ENCODE measurements at places on chromosomes 11 and 22. TPM values are rescaled to one million over a fixed set of nuclear protein-coding genes. Genes with fewer than 3 reads are reported as not detected.

DNA sequence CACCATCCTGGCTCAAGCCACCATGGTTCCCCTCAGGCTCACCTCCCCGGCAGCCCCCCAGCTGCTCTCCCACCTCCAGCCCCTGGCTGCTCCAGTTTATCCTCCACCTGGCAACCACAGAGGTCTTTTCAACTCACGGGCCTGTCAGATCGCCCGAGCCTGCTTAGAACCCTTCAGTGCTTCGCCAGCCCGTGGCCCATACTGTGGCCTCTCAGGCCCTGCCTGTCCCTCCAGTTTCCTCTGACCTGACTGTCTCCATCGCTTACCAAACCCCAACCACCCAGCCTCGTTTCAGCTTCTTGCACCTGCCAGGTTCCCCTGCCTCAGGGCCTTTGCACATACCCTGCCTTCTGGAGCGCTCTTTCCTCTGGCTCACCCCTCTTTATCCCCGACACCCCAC is 6.9 kb downstream of the KCNC1 start:
- no peak overlapping the region for H3K4me3 ChIP-seq
- no peaks in the 10 kb centered on the region for H3K36me3 ChIP-seq
- no peak for DNase-seq
- no peaks in the 10 kb centered on the region for H3K4me1 ChIP-seq
- H3K27me3 ChIP-seq: no peaks in the 10 kb centered on the region
- H3K27ac ChIP-seq: no peak overlapping the region

GRCh38 chr11:20158597-20159257 is 1.5 kb downstream of the DBX1 start:
- peak; percentile 33 for DNase-seq
- H3K27ac ChIP-seq: no peak overlapping the region
- peaks cover 94% of the 10 kb centered on the region for H3K27me3 ChIP-seq
- H3K4me3 ChIP-seq: no peak overlapping the region
- H3K4me1 ChIP-seq: no peaks in the 10 kb centered on the region
- no peaks in the 10 kb centered on the region for H3K36me3 ChIP-seq

The ATP5MG gene
- total RNA-seq: 334 TPM

- no peak for DNase-seq
- no peaks in the 10 kb centered on the region for H3K27me3 ChIP-seq
- H3K4me3 ChIP-seq: no peak overlapping the region
- H3K36me3 ChIP-seq: no peaks in the 10 kb centered on the region
- peaks cover 16% of the 10 kb centered on the region for H3K4me1 ChIP-seq
- no peak overlapping the region for H3K27ac ChIP-seq
Measured at GRCh38 chr22:30392661-30393321, 4.0 kb upstream of the SEC14L2 start.

DNA sequence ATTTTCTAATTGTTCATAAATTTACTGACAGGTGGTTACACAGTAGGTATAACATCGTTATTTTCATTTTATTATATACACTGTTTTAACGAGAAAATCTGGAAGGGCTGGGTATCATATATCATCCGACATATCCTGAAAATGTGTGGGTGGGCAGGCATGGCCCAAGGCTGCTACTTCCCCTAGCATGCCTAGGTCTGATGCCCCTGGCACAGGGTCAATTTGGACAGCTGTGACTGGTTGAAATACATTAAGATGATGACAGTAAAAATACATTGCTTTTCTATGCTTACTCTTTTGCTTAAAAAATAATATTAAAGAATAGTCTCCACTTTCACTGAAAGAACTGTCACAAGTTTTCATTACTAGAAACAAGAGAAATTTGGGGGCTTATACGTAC is 908.8 kb downstream of the OPCML start:
- H3K4me1 ChIP-seq: no peaks in the 10 kb centered on the region
- no peak overlapping the region for H3K27ac ChIP-seq
- no peak for DNase-seq
- H3K36me3 ChIP-seq: no peaks in the 10 kb centered on the region
- no peak overlapping the region for H3K4me3 ChIP-seq
- peaks cover 17% of the 10 kb centered on the region for H3K27me3 ChIP-seq

DNA sequence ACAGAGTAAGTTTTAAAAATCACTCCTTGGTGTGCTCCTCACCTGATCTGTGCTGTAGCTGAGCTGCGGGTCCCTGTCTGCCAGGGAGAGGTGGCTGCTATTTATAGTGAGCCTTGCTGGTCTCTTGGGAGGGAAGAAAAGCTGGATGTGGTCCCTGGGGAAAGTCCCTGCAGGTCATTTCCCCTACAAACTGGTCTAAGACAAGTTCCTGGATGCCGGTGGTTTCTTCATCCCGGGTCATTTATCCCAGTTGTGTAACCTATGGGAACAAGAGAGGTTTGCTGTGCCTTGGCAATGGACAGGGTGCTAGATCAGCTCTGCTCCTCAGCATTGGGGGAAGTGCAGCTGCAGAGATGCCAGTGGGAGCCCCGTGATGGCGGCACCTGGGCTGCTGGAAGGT is at the start of gene SAA2:
SAA2 (minus strand) TSS at position 108 of the 400 bp plus-strand sequence. CDS start 657 bp downstream, outside the sequence.
- no peak within 1 kb of the TSS for H3K4me3 ChIP-seq
- H3K27me3 ChIP-seq: no peaks in the 10 kb centered on the region
- H3K4me1 ChIP-seq: no peaks in the 10 kb centered on the region

GRCh38 chr22:29629903-29630516 is 26.6 kb downstream of the NF2 start:
- H3K4me1 ChIP-seq: peaks cover 17% of the 10 kb centered on the region
- no peaks in the 10 kb centered on the region for H3K36me3 ChIP-seq
- H3K27me3 ChIP-seq: no peaks in the 10 kb centered on the region
- no peak overlapping the region for H3K27ac ChIP-seq
- DNase-seq: no peak

GRCh38 chr22:31491218-31491962 is 1.7 kb upstream of the EIF4ENIF1 start:
- H3K36me3 ChIP-seq: peaks cover 20% of the 10 kb centered on the region
- no peaks in the 10 kb centered on the region for H3K27me3 ChIP-seq
- H3K4me3 ChIP-seq: peak overlapping the region; percentile 73
- peaks cover 18% of the 10 kb centered on the region for H3K4me1 ChIP-seq

- H3K4me3 ChIP-seq: no peak overlapping the region
- no peaks in the 10 kb centered on the region for H3K27me3 ChIP-seq
- H3K27ac ChIP-seq: no peak overlapping the region
- no peaks in the 10 kb centered on the region for H3K4me1 ChIP-seq
- DNase-seq: no peak
Measured at GRCh38 chr22:44604455-44604854, 97.5 kb upstream of the PRR5 start.

- H3K27me3 ChIP-seq: peaks cover 8% of the 10 kb centered on the region
- DNase-seq: no peak
- H3K4me1 ChIP-seq: no peaks in the 10 kb centered on the region
Measured at GRCh38 chr22:48021991-48022401, 1259.5 kb downstream of the TBC1D22A start.

DNA sequence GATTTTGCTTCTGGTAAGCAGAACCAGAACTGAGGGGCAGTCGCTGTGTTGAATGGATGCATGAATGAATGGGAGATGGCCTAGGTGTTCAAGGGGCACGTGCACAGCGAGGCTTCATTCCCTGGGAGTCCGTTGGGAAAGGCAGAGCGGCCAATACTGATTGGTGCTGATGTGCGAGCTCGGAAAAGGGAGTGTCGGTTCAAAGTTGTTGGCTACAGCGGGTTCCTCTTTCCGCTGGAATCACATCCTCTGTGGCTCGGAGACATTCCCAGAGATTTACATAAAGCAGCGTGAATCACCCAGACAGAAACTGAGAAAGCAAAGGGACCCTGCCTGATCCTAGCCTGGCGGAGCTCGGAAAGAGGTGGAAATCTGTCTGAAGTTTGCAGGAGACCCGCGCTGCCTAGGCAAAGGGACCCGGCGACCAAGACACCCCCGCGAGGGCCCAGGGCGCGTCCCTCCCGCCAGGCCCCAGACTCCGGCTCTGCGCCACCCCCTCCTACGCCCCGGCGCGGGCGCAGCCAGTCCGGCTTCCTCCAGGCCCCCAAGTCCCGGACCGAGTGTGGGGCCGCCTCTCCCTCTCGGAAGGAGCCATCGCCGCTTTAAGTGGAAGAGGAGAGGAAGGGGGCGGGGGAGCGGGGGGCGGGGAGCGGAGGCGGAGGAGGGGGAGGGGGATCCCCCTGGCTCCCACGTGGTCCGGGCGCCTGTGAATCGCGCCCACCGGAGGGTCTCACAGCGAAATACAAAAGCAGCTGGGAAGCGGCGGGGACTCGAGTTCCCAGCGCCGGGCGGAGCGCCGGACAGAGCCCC is at the start of gene FJX1:
FJX1 (plus strand) TSS at position 774 of the 810 bp plus-strand sequence. CDS start 177 bp downstream, outside the sequence.
- peaks cover 54% of the 10 kb centered on the region for H3K4me1 ChIP-seq
- H3K36me3 ChIP-seq: no peaks in the 10 kb centered on the region
- H3K4me3 ChIP-seq: peak within 1 kb of the TSS; percentile 56
- peak within 1 kb of the TSS; percentile 72 for H3K27ac ChIP-seq
- peaks cover 7% of the 10 kb centered on the region for H3K27me3 ChIP-seq

DNA sequence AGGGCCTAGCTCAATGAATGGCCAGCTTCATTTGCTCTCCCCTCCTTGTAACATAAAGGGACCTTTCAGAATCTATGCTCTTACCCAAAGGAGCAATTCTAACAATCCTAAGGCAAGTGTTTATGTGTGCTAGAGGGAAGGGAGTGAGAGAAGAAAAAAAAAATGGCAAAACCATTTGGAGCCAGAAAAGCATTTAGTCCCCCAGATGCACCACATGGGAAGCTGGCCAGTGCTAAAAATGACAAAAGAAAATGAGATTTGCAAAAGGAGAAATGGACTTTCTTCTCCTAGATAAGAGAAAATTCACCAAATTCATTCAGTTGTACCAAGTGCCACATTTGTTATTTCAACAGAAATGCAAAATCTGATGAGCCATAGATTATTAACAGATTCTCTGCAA is 52.8 kb downstream of the SERGEF start:
- no peaks in the 10 kb centered on the region for H3K36me3 ChIP-seq
- H3K27me3 ChIP-seq: no peaks in the 10 kb centered on the region
- H3K4me1 ChIP-seq: no peaks in the 10 kb centered on the region
- H3K27ac ChIP-seq: no peak overlapping the region
- DNase-seq: no peak

The IL10RA gene
- total RNA-seq: not detected

The ALDH3B2 gene
- total RNA-seq: not detected

The DYNC2H1 gene
- total RNA-seq: 44.0 TPM

The PATE2 gene
- not detected for total RNA-seq

GRCh38 chr11:96055706-96056387 is 131.9 kb upstream of the MTMR2 start:
- H3K27me3 ChIP-seq: no peaks in the 10 kb centered on the region
- H3K4me3 ChIP-seq: no peak overlapping the region
- H3K4me1 ChIP-seq: peaks cover 43% of the 10 kb centered on the region
- peak; percentile 41 for DNase-seq
- H3K27ac ChIP-seq: no peak overlapping the region

- no peaks in the 10 kb centered on the region for H3K36me3 ChIP-seq
- H3K27ac ChIP-seq: no peak overlapping the region
Measured at GRCh38 chr11:95559899-95560298, 229.7 kb downstream of the FAM76B start.

DNA sequence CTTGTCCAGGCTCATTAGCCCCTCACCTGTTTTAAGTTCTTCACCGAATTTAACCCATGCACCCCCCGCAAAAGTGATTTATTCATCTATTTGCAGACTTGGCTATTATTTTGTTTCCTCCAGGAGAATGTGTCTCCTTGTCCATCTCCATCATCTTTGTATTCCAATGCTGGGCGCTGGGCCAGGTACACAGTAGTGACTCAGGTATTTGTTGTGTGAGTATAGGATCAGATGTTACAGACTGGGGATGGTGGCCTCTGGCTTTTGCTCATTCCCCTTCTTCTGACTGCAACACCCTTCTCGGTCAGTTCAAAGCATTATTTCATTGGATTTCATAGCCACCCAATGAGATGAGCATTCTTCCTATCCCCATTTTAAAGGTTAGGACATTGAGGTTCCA is 408.2 kb downstream of the MN1 start:
- no peak overlapping the region for H3K27ac ChIP-seq
- H3K4me1 ChIP-seq: peaks cover 7% of the 10 kb centered on the region
- H3K27me3 ChIP-seq: no peaks in the 10 kb centered on the region
- no peak overlapping the region for H3K4me3 ChIP-seq
- no peaks in the 10 kb centered on the region for H3K36me3 ChIP-seq
- DNase-seq: no peak

GRCh38 chr22:18154821-18155390 is 4.9 kb downstream of the USP18 start:
- H3K4me3 ChIP-seq: no peak overlapping the region
- DNase-seq: no peak

DNA sequence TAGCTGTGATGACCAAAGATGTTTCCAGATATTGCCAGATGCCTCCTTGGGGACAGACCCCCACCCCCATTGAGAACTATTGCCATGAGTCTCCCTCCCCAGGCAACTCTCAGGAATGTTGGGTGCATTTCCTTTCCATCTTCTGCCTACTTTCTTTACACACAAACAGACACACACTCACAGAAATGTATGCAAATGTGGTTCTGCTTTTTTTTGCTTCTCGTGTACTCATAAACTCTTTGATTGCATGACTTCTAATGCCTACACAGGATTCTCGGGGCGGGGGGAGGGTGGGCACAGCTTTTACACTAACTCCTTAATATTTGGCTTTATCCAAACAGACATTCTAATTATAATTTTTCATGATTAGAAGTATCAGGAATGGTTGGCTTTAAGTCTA is 53.3 kb upstream of the SUSD2 start:
- H3K4me3 ChIP-seq: no peak overlapping the region
- H3K27me3 ChIP-seq: no peaks in the 10 kb centered on the region
- no peak overlapping the region for H3K27ac ChIP-seq
- peaks cover 8% of the 10 kb centered on the region for H3K36me3 ChIP-seq

GRCh38 chr22:37019309-37020191 is at the start of the genes MPST and TST:
TSS of gene MPST (plus strand) at chr22:37019742. CDS start at chr22:37019837, 95 bp downstream.
TSS of gene TST (minus strand) at chr22:37019447. CDS start at chr22:37018732, 715 bp downstream.
- DNase-seq: peak; percentile 70
- H3K4me1 ChIP-seq: peaks cover 8% of the 10 kb centered on the region
- peaks cover 5% of the 10 kb centered on the region for H3K36me3 ChIP-seq
- H3K27me3 ChIP-seq: no peaks in the 10 kb centered on the region
- peak within 1 kb of the TSS; percentile 93 for H3K27ac ChIP-seq

The KCNQ1OT1 gene
- 4.1 TPM for total RNA-seq

DNA sequence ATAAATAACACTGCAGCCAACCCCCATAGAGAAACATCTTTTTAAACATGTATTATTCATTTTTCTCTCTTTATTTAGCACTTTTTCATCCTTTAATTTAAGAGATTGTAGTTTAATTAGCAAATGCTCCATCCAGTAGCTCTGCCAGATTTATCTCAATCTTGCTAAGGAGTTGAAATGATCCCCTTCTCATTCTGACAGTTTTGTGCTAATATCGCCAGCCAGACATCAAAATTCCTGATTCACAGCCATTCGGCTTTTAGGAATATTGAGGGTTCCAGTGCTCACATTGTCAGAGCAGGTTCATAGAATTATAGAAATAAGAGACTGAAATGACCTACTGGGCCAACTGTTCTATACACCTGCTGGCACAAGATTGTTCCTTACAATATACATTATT is 77.8 kb downstream of the CASP12 start:
- H3K27me3 ChIP-seq: no peaks in the 10 kb centered on the region
- no peak overlapping the region for H3K4me3 ChIP-seq
- no peak overlapping the region for H3K27ac ChIP-seq
- H3K36me3 ChIP-seq: no peaks in the 10 kb centered on the region
- no peaks in the 10 kb centered on the region for H3K4me1 ChIP-seq

DNA sequence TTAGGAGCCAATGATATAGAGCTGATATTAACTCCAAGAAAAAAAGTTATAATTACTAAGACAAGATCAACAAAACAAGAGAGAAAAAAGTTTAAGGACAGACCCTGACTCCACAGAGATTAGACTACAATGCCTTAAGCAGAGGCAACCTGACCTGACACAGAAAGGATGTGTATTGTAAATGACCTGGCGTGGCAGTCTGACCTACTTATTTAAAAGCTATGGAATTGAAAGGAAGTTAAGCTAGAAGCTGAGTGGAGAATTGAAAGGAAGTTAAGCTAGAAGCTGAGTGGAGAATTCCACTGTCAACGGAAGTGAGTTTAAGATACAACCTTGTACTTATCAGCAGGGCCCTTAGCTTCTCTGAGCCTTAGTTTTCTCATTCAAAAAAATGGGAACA is 885.4 kb downstream of the OPCML start:
- no peak overlapping the region for H3K4me3 ChIP-seq
- peaks cover 54% of the 10 kb centered on the region for H3K27me3 ChIP-seq
- H3K27ac ChIP-seq: no peak overlapping the region
- no peaks in the 10 kb centered on the region for H3K4me1 ChIP-seq
- H3K36me3 ChIP-seq: no peaks in the 10 kb centered on the region

Measured in A673 (cell line).